Stimulated activated CD4-positive, alpha-beta T cell treated with anti-CD3 and anti-CD28 coated beads, Interleukin-15, amount 100 ng/mL, for 1 hour (primary cell): ENCODE measurements at places on chromosomes 7 and 10.

DNA sequence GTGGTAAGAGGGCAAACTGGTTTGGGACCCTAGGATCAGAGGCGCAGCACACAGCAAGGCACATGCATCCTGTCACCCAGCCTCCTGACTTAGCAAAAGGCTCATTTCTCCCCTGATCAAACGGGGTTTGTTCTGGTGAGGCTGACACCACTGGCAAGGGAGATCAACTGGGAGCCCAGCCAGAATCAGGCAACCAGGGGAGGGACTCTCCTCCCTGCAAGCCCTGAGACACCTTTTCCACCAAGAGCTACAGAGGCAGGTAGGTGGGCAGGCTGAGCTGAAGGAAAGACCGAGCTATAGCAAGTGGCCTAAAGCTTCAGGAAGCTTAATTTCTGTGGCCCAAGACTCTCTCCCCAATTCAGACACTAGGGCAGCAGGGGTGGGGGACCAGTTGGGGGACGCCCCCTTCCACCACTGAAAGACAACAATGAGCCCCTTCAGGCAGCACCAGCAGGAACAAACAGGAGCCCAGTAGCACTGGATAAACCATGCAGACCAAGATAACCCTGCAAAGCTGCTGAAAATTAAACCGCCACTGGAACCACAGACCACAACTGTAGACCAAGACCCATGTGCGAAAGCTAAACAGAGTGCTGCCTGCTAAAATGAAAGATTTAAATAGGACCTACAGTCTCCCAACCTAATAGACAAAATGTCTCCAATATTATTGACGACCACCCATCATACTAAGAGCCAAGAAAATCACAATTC, 27.1 kb upstream of the SAR1A start:
- DNase-seq: no peak

DNA sequence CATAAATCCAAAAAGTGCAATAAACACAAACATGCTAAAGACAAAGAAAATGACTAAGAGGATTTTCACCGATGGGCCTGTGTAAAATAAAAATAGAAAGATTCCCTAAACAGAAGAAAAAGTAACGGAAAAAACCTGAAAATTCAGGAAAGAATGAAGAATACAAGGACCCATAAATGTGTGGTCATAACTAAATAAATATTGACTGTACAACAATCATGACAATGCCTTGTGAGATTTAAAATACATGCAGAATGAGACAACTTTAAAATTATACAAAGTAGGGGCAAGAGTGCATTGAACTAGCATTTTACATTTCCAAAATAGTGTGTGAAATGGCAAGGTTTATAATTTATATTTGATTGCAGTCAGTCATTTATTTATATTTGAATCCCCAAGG, 409.1 kb upstream of the ANKRD30A start:
- DNase-seq: no peak

GRCh38 chr10:86083664-86084175, 282.9 kb downstream of the GRID1 start:
- no peak for DNase-seq

DNA sequence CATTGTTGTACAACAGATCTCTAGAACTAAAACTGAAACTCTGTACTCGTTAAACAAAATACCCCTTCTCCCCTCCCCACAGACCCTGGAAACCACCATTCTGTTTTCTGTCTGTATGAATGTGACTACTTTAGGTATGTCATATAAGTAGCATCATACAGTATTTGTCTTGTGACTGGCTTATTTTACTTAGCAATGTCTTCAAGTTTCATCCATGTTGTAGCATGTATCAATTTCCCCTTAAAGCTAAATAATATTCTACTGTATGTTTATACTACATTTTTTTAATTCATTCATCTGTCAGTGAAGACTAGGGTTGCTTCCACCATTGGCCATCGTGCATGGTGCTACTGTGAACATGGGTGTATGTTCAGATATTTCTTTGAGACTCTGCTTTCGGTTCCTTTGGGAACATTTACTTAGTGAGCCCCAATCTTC, 71.2 kb upstream of the RPA3 start:
- DNase-seq: no peak

- no peak for DNase-seq
Measured at GRCh38 chr10:114604357-114605130, 53.5 kb downstream of the ABLIM1 start.

DNA sequence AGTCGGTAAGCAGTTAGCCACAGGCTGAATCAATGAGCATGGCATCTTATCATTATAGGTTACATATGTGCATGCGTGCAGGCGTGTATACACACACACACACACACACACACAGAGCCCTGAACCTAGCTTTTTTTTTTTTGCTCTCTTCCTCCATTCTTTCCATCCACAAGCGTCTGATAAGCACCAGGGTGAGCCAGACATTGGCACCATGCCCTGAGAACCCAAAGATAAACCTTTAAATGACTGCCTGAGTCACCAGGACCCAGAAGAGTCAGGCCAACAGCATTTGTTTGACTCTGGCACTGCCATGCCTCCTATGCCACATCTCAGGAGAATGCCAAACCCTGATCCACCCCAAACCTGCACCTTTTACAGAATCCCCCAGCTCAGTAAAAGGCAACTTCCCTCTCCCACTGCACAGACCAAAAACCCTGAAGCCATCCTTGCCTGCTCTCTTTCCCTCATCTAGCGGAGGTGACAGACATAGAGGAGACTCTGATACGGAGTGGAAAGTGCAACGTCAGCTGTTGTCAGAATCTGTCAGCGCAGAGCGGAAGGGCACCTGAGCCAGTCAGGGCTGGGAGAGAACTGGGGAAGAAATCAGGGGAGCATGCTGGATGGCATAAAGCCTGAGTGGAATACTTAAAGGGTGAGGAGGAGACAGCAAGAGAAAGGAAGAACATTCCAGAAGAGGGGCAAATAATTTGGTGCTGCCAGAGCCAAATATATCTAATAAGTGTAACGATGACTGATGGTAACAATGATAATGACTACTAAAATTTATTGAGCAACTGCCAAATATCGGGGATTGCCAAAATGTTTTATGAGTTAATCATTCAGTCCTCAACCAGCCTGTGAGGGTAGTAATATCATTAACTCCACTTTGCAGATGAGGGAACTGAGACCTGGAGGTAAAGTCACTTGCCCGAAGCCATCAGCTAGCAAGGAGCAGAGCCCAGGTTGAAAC, 3.2 kb downstream of the PARP12 start:
- DNase-seq: peak; percentile 15

DNA sequence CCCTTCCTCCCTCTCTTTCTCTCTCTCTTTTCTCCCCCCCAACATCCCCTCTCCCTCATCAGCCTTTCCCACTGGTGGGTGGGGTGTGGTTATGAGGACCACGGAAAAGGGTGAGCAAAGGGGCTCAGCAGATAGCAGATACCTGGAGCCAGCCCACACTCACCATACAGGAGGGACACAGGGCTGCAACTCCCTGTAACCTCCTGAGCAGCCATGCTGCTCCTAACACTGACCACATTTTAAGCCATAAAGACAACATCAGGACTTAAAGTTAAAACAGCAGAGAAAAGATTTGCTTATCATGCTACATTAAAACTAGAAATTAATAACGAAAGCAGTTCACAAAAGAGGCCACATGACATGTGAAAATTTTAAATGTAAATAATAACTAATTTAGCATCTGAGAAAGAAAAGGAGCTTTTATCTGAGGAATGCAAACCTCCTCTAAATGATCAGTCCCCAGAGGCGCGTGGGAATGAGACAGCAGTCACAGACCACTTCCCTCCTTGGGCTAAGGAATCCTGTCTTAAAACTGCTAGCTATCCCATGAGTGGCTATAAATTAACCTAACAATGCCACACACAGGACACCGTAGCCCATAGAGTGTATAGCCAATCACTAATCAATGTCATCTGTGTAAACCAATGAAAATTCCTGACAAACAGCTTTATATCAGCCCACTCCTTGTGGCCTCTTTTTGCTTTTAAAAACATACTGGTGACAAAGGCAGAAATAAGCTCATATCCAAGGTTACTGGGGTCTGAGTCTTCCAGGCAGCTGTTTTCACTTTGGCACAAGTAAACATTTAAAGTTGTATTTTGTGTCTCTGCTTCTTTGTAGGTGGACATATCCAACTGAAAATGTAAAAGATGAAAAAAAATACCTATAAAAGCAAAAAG, 33.3 kb downstream of the PKD1L1 start:
- no peak for DNase-seq

DNA sequence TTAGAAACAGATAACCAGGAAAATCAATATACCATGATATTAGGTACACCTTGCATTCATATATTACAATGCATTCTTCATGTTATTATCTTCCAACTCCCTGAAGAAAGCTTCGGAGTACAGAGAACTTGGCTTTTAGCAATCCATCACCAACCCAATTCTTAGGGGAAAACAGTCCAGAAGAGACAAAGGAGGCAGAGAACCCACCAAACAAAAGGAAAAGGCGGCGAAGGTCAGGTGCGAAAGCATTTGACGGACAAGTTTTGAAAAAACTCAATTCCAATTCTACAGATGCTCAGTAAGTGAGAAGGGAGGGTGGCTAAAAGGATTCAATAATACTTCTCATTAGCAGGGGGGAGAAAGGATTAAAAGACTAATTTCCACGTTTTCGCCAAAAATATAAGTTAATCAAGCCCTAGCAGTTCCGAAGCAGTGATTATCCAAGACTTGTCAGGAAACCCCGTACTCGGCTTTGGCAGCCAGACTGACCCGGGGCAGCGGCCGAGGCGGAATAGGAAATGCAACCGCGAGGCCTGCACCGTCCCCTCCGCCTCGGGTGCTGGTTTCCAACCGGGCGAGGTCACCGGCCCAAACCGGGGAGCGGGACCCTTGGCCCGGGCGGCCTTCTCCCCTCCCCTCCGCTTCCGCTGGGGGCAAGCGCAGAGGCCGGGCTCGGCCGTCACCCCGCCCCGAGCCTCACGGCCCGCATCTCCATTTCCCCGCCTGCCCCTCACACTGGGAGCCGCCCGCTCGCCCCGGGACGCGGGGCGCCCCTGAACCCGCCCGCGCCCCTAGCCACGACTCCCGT, 747 bp downstream of the GDI2 start:
- DNase-seq: peak; percentile 19

DNA sequence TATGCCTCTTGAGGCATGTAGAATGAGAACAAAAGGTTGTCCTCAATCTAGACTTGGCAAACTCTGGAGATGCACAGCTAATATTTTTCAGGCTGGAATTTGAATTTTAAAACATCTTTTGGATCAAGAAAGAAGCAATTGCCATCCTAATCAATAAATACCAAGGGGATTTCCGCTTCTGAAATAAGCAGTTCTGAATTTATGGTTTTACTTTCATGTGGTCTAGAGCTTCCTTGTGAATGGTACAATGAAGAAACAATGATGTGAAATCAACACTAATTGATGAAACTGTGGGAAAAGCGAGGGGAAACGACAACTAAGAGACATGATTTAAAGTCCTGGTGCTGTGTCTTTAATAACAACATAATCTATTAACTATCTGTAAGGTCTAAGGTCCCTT, 1202.7 kb downstream of the SORCS3 start:
- no peak for DNase-seq

DNA sequence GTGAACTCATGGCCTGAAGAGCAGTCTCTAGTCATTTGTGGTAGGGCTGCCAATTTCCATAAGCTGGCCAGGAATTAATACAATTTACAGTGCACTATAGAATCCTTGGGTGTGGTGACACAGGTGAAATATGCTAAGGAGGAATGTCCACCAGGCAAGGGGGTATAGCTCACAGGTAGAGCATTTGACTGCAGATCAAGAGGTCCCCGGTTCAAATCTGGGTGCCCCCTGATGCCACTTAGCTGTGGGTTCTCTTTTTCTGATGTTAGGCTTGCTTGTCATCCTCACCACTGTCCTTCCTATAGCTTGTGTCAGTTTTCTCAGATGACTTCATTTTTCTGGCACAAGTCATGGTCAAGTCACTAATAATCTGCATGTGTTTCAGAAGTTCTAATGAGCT, 108.7 kb downstream of the ZNF467 start:
- no peak for DNase-seq
